ENCODE measurements at places on chromosomes 3 and 15.
A peak's percentile ranks its signal among the peaks of the same experiment; 100 is the strongest.

DNA sequence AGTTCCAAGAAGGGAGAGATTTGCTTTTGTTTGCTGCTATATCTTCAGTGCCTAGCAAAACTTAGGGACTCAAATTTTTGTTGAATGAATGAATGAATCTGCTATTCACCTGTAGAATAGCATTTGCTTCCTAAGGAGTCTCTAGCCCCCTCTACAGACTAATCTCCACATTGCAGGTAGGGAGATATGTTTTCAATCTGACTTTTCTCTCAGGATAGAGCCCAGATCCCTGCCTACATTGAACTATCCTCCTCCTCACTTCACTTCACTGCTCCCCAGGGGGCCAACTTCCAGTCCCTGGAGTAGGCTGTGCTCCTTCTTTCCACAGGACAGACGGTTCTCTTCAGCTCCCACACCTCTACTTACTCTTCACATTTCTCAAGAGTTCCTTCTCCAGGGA is 81.9 kb upstream of the PTX3 start:
- DNase-seq: no peak

GRCh38 chr3:168383573-168383972 is 287.8 kb upstream of the GOLIM4 start:
- no peak for DNase-seq

DNA sequence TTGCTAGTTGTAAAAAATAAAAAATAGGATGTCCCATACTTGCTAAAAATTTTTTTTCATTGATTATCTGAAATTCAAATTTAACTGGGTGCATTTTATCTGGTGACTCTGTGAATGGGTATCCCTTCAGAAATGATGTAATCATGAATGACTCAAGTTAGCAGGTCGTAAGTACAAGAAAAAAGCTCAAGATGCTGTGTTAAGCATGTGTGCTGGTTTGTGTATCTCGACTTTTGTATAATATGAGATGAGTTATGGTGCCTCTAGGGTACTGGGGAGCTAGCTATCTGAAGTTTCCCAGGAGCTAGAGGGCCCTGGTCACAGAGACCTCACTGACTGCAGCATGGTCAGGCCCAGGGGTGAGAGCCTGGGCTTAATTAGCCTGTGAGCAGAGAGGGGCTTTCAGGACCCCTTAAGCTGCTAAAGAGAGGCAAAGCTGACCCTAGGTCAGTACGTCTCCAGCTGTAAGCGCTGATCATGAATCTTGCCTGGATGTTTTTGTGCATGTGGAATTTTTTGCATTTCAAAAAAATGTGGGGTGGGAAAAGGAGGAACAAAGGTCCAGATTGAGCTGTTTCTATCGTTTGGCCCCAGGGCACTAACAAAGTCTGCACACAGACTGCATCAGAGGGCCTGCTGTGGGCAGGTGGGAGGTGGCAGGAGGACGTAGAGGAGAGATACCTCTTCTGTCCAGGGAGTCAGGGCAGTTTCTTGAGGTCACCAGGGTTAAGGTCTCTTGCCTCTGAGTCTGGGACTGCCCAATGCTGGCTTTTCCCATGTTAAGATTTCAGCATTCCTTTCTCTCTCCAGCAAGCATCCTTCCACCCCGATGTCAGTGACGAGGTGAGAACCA is 233.2 kb upstream of the TPM1 start:
- no peak for DNase-seq

GRCh38 chr3:177528306-177529070 is 331.2 kb upstream of the TBL1XR1 start:
- no peak for DNase-seq

DNA sequence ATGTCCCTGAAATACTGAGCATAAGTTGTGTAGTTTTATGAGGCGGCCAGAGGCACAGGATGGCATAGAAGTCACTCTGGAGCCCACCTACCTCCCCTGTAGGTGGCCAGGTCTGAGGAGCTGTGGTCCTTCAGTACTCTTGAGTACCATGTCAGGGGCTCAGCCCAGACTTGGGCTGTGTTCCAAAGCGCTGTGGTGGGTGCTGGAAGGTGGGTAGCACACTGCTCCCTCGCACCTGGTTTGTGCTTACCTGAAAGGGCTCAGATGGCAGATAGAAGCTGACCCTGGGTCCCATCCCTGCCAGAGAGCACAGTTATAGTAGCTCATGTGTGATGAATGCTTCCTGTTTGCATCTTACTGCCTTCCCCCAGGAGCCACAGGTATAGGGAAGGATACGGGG is 15.5 kb downstream of the NISCH start:
- no peak for DNase-seq

GRCh38 chr3:16482770-16483531 is 30.5 kb downstream of the RFTN1 start:
- peak; percentile 36 for DNase-seq

- DNase-seq: no peak
Measured at GRCh38 chr15:35606450-35606779, 60.5 kb upstream of the DPH6 start.

DNA sequence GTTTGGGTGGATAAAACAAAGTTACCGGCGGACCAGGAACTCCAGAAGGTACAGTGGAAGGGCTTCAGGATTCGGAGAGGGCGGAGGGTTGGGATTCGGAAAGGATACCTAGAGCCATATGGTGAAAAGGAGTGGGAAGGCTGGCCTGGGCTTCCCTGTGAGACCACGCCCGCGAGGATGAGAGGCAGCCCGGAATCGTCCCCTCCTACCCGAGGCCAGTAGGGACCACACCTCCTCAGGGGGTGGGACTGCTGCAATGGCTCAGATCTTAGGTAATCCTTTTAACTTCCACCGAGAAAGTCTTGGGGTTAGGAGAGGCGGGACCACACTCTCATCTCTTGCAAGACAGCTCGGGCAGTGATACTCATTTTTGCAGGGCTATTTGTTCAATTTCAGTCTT is 511.3 kb downstream of the OCA2 start:
- DNase-seq: no peak

GRCh38 chr3:71046791-71047190 is 536.7 kb downstream of the FOXP1 start:
- DNase-seq: no peak

DNA sequence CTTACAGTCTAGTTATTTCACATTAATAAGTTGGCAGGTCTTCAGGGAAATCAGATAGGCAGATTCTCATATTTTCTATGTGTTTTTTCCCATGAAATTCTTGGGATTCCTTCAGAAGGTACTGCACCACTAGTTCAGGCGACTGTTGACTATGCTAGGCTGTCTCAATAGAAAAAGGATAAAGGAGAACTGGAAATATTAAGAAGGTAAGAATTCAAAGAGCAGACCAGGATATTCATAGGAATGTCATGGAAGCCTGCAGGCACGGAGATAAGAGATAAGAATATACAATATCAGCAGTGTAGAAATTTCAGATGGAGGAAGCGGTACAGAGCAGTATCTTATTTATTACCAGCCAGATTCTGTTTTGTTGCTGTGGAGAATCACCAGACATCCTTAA is 432.1 kb upstream of the MDFIC2 start:
- DNase-seq: no peak

DNA sequence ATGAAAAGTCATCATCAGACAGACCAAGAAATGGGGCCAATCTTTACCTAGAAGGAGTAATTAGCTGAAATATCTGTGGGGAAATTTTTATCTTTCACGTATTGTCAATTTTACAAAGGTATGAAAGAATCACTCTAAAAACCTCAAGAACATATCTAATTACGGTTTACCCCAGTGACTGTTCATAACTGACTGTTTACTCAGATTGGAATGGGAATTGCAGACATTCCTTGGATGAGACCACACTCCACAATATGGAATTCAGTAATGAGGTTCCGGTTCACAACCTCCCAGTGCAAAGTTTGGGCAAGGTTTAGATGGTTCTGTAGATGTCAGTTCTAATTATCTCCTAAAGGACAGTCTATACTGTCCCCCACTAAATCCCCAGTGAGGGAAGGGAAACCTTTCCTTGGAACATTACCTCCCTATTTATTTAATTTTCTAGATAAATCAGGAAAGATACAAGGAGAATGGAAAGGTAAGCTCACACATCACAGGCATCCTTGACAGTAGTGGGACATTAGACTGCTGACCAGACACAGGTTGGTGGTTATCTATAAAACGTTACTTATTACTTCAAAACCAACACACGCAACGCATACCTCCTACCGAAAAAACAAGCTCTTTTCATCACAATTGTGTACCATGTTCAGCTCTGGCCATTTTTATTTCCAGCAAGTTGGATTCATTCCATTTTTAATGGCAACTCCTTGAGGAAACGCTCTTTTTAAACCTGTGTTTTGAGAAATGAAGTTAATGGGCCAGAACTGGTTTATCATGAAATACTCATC is 129.9 kb downstream of the RORA start:
- no peak for DNase-seq

GRCh38 chr15:78702609-78703333 is 61.8 kb upstream of the CHRNB4 start:
- no peak for DNase-seq

DNA sequence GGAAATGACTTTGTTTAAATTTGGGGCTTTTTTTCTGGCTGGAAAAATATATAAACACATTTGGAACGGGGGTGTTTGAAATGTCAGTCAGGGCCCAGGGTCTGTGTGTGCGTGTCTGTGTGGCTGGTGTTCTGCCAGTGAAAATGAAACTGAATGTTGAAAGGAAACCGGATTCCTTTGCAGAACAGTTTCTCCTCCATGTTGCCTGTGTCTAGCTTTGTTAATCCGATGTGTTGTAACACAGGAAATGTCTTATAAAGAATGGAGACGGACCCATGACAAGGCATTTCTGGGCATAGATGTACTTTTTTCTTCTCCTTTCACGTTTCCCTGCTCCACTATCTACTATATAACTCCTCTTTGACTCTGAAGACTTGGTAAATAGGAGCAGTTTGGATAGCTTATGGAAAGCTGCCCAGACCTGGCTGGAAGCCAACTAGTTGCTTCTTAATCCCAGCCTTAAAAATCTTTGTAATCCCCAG is 2.8 kb downstream of the SQOR start:
- peak; percentile 82 for DNase-seq

GRCh38 chr3:58243976-58244585 is 6.5 kb downstream of the ABHD6 start:
- no peak for DNase-seq

DNA sequence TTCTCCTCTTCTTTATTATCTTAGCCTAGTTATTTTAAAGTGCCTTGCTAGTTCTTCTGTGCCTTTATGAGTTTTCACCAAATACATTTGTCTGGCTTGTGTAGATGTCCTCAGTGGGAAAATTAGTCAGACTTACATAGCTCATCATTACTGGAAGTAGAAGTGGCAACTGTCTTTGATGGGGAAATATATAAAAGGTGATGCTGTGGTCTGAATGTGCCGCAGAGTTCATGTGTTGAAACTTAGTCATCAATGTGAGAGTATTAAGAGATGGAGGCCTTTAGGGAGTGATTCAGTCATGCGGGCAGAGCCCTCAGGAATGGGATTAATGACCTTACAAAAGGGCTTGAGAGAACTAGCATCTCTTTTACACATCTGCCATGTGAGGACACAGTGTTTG is 6.4 kb upstream of the ERICH6 start:
- no peak for DNase-seq

- DNase-seq: no peak
Measured at GRCh38 chr3:131655070-131655690, 152.4 kb upstream of the MRPL3 start.

DNA sequence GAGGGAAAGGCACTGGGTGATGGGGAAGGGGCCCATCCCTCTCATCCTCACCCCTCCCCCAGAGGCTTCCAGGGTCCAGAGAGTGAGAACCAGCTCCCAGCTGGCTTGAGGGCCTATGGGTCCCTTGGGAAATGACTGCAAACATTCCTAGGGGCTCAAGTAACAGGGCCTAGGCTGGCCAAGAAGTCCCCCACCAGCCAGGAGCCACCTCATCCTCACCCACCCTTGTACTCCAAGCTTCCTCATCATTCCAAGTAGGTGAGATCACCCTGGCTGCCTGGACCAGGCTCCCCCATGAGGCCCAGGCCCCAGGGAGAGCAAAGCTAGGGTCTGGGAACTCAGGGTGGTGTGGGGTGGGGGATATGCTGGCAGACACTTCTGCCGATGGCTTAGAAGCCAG is 14.8 kb downstream of the LOXL1 start:
- DNase-seq: no peak

DNA sequence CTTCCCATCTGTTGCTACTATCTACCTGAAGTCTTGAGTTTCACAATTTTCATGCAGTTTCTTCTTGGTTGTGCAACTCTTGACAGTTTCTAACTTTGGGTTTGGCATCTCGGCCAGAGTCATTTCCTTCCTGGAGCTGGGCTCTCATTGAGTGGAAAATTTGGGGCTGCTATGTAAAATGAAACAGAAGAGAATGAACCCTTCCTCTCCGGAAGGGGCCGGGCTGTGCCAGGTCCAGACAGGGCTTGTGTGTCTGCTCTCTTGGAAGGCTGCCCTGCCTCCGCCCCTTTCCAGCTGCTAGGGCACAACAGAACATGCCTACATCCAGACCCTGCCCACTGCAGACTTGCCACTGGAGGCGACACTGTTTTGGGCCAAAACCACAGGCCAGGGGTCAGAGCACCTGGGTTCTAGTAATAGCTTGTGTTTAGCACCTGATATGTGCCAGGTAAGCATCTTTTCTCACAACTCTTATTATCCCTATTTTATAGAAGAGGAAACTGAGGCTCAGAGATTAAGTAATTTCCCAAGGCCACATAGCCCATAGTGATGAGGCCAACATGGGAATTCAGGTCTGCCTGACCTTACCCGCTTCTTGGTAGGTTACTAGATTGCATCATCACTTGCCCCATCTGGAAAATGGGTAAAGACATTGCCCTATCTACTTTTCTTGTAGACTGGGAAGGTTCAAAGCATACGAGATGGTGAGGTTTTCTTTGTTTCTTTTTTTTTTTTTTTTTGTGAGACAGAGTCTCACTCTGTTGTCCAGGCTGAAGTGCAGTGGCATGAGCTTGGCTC is 25.0 kb downstream of the IRAK2 start:
- no peak for DNase-seq

DNA sequence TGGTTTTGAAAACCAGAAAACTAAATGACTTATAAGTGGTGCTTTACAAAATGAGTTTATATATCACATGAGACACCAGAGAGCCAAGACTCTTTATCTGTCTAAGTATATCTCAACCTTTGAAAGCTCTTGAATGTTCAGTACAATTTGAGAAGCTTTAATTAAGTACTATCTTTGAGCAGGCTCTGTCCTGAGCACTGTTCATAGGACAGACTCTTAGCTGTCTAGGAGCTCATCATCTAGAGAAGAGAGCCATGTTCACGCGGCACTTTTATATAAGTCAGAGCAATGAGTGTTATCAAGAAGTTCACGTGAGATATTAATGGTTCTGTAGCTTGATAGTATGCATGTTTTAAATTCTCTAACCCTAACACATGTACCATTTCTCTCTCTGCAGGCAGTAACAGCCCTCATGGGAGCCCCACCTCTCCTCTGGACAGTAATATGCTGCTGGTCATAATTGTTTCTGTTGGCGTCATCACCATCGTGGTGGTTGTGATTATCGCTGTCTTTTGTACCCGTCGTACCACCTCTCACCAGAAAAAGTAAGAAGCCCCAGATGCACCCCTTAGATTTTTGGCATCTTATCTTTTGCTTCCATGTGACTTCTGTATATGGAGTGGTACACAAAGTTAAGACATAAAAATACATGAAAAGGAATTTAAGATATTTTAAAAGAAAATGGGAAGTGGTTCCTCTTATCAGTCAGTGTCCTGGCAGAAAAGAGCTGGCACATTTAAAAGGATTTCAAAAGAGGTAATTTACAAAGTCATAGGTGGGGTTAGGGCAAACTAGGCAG is 86.0 kb downstream of the HCN4 start:
- no peak for DNase-seq

- DNase-seq: peak; percentile 70
Measured at GRCh38 chr15:78108300-78109084, 16.1 kb downstream of the SH2D7 start.

Data from GM12864 (cell line).